Left renal pelvis (tissue), 4 donors: ENCODE measurements at places on chromosomes 1 and 21.

GRCh38 chr1:43930168-43930948 is 3.2 kb upstream of the ARTN start:
- no peak for DNase-seq

DNA sequence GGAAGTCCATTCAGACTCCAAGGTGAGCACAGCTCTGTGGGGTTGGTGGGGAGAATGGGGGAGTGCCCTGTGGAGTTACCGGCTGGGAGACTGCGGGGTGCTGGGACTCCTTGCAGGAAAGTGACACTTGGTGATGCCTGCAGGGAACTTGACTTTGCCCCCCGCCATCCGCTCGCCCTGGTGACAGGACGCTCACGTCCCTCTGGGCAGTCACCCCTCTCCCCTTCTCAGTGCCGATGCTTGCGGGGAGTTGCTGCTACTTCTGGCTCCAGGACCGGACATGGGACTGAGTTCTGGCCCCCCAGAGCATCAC is 209.5 kb upstream of the C1orf174 start:
- DNase-seq = no peak

DNA sequence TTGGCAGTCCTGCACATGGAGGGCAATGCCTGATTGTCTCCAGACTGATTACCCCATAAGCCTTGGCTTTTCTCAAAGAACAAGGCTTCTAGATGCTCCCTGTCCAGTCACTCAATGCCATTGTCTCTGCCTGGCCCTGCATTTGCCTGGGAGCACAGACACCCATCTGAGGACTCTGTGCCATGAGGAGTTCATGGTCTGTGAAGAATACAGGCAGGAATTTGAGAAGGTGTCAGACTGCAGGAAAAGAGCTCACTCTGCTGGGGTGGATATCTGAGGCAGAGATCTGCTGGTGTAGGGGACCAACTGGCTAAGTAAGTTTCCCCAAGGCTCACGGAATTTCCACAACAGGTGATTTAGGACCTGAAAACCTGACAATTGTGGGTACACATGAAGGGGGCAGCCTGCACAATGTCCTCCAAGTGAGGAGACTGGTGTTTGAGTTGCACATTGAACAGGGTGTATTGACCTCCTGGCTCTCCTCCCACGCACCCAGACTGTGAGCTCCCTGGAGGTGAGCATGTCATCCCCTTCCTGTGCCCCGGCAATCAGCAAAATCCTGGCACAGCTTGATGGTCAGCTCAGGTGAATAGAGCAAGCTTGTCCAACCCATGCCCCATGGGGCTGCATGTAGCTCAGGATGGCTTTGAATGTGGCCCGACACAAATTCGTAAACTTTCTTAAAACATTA is 829 bp downstream of the CYP4A22 start:
- no peak for DNase-seq

DNA sequence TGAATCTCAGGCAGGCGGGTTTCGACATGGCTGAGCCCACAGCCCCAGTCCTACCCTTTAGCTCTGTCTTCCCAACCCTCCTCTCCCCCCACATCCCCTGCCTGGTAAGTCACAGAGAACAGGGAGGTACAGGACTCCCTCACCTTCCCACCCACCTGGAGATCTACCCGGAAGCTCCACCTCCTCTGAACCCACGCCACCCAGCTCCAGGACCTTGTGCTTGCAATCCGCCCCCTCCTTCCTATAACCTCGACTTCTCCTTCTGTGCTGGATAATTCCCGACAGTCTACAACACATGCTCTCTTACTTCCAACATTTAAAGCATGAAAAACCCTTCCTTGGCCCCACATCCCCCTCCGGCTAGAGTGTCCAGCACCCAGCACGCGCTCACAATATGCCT is 22.3 kb downstream of the KIF17 start:
- DNase-seq = no peak

GRCh38 chr1:201511941-201512539 is 5.1 kb upstream of the CSRP1 start:
- DNase-seq = no peak

DNA sequence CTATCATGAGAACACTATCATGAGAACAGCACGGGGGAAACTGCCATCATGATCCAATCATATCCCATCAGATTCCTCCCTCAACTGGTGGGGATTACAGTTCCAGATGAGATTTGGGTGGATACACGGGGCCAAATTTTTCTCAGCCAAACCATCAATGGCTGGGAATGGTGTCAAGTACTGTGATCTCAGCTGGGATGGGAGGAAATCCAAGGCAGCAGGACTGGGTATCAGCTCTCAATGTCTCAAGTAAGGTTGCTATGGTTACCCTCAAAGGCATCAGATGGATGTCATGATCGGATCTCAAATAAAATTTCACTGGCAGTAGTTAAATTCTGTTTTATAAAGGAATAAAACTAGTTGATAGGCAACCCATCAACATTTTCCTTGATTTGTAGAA is 399.0 kb downstream of the KCNT2 start:
- DNase-seq = no peak

DNA sequence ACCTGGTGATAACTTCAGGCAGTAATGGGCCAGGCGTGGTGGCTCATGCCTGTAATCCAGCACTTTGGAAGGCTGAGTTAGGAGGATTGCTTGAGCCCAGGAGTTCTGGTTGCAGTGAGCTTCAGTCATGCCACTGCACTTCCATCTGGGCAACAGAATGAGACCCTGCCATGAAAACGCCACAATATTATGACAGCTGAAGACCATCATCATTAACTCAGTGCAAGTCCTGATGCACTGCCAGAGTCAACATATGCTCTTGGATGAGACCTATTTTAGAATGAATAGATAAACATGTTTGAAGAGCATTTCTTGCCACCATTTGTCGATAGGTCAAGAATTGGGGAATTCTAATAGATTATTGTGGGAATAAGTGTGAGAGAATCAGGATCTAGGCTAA is 26.4 kb downstream of the HENMT1 start:
- DNase-seq = no peak

- peak; percentile 39 for DNase-seq
Observed at GRCh38 chr1:99481391-99481996, 164.4 kb upstream of the PALMD start.

- no peak for DNase-seq
Observed at GRCh38 chr1:32352831-32353383, 9.4 kb downstream of the FAM229A start.

- no peak for DNase-seq
Observed at GRCh38 chr1:44817771-44818495, 9.6 kb downstream of the BTBD19 start.

DNA sequence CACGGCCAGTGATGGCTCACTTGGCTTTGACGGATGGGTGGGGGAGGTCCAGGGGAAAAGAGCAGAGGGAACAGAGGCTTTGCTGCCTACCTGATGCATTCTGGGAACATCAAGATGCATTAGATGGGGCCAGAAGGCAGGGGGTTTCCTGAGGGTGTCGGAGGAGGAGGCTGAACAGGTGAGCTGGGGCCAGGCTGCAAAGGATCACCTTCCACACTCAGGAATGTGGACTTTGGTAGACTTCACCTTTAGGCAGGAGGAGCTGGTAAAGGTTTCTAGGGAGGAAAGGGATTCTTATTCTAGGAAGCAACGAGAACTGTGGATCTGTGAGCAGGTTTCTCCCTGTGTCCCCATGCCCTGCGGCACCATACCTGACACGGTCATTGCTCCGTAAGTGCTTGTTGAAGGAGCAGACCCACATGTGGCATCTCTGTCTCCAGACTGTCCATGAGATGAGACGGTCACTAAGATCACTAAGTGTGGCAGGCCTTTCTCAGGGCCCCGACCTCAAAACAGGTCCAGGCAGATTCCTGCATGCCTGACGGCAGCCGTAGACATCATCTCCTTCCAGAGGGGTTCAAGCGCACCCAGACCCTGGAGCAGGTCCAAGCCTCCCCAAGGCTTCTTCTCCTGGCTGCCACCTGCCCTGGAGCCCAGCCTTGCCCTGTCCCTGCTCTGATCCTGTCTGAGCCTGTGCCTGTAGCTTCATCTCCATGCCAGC is 89.1 kb upstream of the SLC25A33 start:
- no peak for DNase-seq
